ENCODE measurements at places on chromosomes 16 and 17.

GRCh38 chr16:69088684-69089083 lies 16.8 kb upstream of the HAS3 start:
- no peak for DNase-seq

DNA sequence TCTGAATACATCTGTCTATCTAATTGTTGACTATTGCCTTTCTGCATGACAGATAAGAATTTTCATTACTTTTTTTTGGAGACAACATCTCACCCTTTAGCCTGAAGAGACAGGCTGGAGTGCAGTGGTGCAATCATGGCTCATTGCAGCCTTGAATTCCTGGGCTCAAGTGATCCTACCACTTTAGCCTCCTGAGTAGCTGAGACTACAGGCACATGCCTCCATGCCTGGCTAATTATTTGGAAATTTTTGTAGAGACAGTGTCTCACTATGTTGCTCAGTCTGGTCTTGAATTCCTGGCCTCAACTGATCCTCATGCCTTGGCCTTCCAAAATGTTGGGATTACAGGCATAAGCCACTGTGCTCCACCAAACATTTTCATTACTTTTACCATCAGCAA lies 99.8 kb upstream of the ELAC2 start:
- DNase-seq = no peak

DNA sequence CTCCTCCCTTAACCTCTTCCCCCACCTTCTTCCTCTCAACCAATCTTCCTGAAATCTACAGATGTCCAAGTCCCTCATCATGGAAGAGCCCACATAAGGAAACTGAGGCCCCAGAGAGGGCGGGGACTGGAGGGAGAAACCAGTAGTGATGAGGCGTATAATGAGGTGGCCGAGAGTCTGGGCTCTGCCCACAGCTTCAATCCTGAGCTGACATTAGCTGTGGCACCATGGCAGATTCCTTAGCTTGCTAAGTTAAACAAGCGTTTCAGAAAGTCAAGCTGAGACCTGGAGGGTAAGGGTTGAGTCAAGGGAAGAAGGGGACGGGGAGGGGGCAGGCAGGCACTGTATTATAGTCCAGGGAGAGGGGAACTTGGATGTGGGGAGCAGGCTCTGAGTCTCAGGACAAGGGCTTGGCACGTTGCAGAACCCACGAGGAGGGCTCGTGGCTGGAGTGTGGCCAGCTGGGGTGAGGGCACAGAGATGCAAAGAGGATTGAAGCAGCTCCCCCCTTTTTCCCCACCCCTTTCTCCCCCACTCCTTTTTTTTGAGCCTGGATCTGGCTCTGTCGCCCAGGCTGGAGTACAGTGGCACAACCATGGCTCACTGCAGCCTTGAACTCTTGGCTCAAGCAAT lies 13.3 kb downstream of the ARHGAP23 start:
- DNase-seq = no peak

- no peak for DNase-seq
These were observed 48.0 kb downstream of the N4BP1 start for GRCh38 chr16:48561960-48562393.

- no peak for DNase-seq
These were observed 6.6 kb upstream of the VASN start for GRCh38 chr16:4365014-4365406.

GRCh38 chr17:72613806-72614292 lies 478.6 kb downstream of the SLC39A11 start:
- DNase-seq = no peak

DNA sequence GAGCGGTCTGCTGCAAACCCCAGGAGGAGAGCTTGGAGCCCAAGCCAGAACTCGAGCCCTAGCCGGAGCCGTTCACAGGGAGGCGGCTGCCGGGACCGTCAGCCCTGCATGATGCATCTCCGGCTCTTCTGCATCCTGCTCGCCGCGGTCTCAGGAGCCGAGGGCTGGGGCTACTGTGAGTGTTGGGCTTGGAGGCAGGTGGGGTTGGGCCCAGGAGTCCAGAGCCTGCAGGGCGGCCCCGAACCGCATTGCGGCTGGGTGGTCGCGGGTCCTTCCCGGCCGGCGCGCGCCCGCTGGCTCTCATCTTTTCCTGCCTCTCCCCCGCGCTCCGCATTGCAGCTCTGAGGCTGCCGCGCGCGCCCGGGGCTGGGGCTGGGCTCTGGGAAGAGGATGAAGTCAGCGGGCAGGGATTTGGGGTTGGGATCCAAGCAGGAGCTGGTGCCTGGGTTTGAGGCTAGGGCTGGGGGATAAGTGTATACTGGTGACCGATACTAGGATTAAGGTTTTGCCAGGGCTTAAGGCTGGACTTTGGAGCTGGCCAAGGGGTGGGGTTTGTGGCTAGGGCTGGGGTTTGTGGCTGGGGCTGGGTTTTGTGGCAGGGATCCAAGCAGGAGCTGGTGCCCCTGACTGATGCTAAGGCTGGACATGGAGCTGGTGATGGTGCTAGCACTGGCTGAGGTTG lies 532 bp downstream of the CNTNAP1 start:
- DNase-seq = no peak

DNA sequence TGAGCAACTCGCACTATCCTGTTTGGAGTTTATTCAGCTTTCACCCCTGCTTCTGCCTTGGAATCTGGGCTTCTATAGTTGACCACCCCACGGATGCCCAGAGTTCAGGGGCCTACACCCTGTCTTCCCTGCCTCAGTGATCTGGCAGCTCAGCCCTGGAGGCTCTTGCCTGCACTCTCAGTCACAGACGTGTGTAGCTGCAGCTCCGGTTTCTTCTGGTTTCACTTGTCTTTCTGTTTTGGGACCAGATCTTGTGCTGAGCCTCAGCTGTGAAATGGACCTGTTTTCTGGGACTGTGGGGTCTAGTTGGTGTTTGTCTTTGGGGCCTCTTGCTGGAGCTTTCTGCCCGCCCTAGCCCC lies 5.8 kb downstream of the GPT2 start:
- no peak for DNase-seq

DNA sequence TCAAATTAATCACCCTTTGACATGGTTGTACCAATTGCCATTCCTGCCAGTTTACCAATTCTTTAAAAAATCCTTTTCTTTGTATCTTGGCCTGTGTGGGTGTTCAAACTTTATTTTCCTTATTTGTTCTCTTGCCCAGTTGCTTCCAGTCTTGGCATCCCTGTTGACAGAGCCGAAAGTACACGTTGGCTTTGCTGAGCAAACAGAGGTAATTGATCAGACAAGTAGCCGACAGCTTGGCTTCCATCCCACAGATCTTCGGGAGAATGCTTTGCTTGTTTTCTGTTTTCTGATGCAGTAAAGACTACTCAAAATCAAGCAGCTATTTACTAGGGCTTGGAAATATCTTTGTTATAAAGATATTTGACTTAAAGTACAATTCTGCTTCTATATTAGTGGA lies 506.8 kb upstream of the SALL1 start:
- DNase-seq = no peak

DNA sequence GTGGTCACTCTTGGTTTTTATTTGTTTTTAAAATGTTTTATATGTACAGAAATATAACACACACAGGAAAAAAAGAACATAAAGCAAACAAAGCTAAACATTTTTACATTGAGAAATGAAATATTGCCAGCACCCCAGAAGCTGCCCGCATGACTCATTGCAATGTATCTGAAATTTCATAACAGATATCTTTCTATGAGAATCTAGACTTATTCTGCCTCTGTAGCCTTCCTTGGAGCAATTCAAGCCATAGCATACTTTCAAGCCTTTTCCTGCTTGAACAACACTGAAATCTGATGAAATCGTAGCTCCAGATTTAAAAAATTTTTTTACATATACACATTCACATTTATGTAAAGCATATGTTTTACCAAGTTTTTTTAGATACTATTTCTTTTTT lies 86.9 kb downstream of the RBBP6 start:
- no peak for DNase-seq

GRCh38 chr17:67293251-67294203 lies 48.5 kb upstream of the HELZ start:
- DNase-seq = peak; percentile 13

GRCh38 chr17:62781831-62782251 lies 26.3 kb downstream of the MARCHF10 start:
- no peak for DNase-seq

DNA sequence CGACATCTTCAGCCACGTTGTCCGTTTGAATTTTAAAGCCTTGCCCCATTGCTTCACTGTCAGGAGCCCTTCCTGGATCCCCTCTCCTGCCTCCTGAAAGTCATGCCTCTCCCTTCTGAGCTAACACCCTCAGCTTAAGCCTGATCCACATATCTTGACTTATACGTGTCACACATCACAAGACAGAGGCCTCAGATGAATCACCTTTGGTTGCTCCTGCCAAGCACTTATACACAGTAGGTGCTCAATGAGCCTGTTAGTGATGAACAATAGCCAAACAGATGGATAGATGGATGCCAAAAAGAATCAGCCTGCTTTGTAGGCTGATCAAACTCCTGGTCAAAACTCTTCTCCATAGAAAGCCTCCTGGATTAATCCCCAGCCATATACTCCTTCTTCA lies 31.8 kb downstream of the PITPNM3 start:
- DNase-seq = no peak

All from midbrain (tissue), 1 donor.